GM12865 (cell line): ENCODE measurements at places on chromosomes 5 and 9.
A peak's percentile ranks its signal among the peaks of the same experiment; 100 is the strongest.

GRCh38 chr9:135504262-135505243, 4.1 kb downstream of the MRPS2 start:
- peak; percentile 66 for DNase-seq

DNA sequence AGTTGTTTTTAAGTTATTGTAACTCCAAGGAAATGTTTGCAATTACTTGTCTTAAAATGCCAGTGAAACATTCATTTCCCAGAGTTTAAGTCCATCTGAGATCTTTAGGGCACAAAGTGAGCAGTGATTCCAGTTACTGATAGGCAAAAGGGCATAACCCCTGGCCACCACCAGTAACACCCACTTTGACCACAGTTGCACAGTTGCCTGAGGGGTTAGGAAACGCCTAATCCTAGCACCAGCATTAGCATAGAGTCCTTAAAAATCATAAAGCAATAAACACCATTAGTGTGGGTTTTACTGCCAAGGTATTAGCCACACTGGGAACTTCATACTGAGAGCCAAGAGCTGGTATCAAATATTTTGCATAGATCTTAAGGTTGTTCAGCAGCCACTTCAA, 143.9 kb downstream of the SNCAIP start:
- DNase-seq, result no peak

DNA sequence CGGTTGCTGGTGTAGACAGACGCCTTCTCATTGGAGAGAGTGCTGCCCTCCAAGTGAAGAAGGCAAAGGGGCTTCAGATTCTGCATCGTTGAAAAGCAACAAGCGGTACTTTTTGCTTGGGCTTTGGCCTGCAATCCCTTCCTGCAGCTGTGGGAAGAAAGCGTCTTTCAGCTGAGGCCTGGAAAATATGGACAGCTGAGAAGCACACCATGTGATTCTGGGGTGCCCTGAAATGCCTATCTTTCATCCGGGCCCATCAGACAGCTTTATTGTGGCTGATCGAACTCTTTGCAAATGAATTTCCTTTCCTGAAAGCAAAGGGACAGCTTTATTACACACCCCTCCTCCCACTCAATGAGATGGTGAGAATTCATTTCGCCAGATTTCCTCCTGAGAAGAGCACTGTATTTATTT, 74.0 kb downstream of the NSG2 start:
- DNase-seq, result no peak

GRCh38 chr5:15995341-15996052, 184.1 kb downstream of the MARCHF11 start:
- no peak for DNase-seq

DNA sequence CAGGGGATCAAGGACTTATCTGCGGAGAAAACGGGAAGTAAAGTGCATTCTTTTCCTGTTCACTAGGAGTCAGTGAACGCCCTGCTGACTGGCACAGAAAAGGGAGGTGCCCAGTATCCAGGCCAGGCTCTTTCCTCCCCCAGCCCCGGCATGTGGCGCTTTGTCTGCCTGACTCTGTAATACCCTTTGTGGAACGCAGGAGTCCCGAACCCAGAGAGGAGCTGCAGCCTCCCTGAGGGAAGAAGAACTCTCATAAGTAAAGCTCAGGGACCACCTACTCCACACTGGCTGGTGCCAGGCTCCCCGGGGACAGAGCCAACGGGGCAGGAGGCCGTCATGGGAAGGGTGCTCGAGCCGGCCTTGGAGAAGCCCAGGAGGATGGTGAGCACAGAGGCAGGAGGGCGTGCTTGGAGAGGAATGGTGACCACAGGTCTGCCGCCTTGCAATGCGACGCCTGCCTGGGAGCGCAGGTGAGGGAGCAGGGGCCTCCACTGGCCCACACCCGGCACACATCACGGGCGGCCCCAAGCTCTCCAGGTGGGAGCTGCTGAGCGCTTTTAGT, 31.5 kb downstream of the VAV2 start:
- DNase-seq, result no peak

DNA sequence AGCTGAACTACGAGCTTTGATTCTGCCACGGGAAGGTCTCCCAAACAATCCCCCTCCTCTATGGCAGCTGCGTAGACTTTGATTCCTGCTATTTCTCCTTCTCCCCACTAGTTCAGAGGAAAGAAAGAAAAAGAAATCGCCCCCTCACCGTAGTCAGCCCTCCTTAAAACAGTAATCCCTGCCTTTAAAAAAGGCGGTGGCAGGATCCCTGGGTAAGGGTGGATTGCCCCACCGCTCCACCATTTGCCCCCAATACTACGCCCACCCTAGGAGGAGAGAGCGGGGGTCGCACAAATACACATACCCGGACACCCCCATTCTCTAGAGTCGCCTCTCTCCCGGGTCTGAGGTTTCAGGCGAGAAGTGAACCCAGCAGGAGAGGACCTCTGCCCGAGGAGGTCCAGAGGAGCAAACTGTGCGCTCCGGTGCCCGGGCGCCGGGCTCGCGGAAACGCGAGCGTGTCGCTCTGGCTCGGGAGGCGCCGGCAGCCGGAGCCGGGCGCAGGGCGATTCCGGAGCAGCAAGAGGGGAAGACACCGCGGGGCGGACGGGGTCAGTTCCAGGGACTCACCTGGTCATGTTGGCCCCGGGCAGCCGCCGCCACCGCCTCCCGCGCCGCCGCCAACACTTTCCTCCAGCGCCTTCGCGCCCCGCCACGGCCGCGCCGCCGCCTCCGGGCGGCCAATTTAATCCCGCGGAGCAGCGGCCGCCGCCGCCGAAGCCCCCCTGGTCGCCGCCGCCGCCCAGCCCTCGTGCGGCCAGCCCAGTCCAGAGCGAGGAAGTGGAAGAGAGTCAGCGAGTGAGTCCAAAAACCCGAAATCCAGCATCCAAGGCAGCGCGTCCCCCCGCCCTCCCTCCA, 1057.7 kb upstream of the DMAC1 start:
- DNase-seq, result no peak

DNA sequence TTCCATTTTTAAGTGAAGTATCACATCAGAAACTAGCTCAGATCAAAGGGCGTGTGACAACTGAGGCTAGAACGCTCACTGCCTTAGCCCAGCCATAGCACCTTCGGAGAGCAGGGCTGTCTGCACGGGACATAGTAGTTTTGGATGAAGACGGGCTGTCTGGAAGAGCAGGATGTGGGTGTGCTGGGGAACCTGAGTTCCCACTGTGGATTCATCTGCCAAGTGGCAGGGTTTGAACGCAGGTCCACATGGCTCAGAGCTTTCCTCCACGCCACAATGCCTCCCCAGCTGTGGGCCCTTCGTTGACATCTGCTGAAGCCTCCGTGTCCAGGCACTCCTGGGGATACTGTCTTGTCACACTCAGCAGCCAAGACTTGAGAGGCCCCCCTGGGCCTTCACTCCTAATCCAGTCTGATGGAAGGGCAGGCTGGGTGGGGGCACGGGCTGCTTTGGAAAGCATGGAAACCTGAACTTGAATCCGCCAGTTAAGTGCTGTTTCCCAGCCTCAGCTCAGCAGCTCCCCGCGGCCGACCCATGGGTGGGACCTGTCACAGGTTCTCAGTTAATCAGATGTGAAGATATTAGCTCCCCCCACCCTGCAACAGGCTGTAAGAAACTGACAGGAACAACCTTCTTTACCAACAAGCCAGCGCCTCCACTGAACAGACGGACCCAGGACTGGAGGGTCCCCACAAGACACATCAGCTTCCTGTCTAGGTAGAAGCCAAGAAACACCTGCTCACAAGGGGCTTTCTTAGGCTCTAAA, 228.1 kb downstream of the FANCC start:
- DNase-seq, result no peak

DNA sequence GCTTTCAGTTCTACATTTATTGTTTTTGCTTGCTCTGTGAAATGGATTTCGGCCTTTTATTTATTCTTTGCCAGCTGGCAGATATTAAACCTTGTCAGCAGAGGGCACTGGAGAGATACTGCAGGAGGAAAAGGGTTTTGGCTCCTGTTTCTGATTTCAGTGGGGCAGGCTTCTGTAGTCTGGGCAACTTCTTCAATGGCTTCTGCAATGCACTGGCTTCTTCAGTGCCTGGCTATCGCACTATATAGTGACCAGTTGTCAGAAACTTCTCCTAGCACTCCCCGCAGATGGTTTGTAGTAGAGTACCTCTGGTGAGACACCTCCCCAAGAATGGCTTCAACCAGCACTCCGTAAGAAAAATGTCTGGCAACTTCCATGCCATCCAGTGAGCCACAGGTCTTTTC, 3.2 kb upstream of the NFX1 start:
- DNase-seq, result peak; percentile 78

- no peak for DNase-seq
These were observed 6.8 kb upstream of the FST start for GRCh38 chr5:53473633-53474032.

DNA sequence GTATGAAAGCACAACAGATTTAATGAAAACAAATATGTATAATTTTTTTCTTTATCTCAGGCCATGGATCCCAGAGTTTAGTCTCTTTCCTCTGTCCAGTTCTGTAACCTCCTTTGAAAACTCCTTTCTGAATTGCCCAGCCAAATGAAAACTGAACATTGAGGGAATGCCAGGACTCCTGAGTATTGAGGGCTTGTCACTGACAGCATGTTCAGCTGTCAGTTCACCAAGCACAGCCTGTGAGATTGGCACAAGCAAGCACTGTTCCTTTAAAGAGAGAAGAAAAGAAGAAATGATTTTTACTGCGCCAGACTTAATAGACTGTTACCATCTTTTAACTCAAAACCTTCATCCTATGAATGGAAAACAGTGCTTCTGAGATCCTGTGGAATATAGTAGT, 27.3 kb downstream of the TTC1 start:
- no peak for DNase-seq

GRCh38 chr9:97975376-97975775, 7.8 kb upstream of the ANP32B start:
- no peak for DNase-seq

DNA sequence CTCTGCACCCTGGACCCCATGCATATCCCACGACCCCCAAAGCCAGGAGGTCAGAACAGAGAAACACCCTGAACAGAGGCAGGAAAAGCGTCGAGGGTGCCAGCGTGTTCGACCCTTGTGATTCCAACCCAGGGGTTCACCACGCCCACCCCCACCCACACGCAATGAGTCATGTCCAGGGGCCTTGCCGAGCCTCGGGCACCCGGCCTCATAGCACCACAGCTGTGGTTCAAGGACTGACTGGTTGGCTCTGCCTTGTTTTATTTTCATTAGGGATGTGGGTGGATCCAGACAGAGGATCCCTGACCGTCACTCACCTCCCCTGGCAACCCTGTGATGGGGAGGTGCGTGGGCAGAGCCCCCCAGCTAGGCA, 9.5 kb upstream of the QSOX2 start:
- no peak for DNase-seq

- peak; percentile 37 for DNase-seq
These were observed 135.6 kb upstream of the PPP1R26 start for GRCh38 chr9:135343837-135344522.

DNA sequence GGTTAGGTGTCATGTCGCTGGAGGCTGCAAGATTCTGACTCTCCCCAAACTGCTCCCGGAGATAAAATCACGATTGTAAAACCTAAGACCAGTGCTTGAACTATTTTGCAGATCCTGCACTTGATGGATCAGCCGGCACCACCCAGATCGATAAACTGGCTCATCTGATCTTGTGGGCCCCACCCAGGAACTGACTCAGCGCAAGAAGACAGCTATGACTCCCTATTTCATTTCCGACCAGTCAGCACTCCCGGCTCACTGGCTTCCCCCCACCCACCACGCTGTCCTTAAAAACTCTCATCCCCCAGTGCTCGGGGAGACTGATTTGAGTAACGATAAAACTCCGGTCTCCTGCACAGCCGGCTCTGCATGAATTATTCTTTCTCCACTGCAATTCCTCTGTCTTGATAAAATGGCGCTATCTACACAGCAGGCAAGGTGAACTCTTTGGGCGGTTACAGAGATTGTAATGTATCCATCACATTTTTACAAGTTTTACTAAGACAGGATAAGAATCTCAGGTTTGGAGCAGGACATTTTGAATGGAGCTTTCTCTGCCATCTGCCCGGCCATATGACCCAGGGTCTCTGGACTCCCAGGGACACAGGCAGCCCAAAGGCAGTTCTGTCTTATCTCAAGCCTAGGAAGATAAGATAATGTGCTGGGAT, 10.6 kb upstream of the PPP1R26 start:
- peak; percentile 30 for DNase-seq

GRCh38 chr9:137470785-137471184, 11.7 kb upstream of the NSMF start:
- DNase-seq, result no peak

- peak; percentile 38 for DNase-seq
These were observed 7.1 kb upstream of the AGPAT2 start for GRCh38 chr9:136694163-136694871.

- DNase-seq, result no peak
These were observed 12.8 kb downstream of the JADE2 start for GRCh38 chr5:134538296-134538695.

- no peak for DNase-seq
These were observed 61.0 kb upstream of the ADAMTS2 start for GRCh38 chr5:179406031-179406961.

- DNase-seq, result no peak
These were observed 156.4 kb upstream of the IRX4 start for GRCh38 chr5:2039180-2039531.

DNA sequence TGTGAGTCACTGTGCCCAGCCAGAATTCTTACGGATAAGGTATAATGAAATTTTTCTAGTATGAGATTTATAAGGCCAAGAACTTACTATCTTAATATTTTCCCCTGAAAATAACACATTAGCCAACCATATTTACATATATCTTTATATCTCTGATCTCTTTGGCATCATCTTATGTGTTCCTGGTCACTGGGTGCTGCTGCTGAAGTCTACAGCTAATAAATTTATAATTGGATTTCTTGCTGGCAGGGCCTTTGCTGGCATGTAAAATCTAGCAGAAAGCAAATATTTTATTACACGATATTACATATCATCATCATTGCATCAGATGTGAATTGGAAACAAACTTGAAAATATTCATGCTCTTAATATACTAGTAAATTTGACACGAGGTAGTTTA, 590.7 kb downstream of the ANXA1 start:
- DNase-seq, result no peak

DNA sequence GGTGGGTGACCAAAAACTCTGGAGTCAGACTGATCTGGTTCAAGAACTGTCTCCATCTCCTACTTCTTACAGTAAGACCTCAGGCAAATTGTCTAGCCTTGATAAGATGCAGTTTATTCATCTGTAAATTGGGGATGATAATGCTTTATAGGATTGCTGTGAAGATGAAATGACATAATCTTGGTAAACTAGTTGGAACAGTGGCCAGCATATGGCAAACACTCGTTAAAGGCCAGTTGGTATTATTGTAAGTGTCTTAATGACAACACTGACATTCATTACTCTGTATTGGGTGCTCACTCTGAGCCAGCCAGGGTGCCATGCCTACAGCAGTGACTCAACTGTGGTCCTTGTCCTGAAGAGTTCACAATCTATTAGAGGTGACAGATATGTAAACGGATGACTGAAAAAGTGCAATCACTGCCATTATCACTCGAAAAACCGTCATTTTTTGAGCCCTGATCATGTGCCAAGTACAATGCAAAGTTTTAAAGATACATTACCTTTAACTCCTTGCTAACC, 84.9 kb upstream of the HSPA9 start:
- DNase-seq, result no peak
